ENCODE measurements at places on chromosomes 2 and 18.

- no peak for DNase-seq
Measured at GRCh38 chr2:101754618-101755017, 57.1 kb downstream of the MAP4K4 start.

GRCh38 chr2:181947273-181947672 is 38.4 kb upstream of the PPP1R1C start:
- DNase-seq = peak; percentile 22

DNA sequence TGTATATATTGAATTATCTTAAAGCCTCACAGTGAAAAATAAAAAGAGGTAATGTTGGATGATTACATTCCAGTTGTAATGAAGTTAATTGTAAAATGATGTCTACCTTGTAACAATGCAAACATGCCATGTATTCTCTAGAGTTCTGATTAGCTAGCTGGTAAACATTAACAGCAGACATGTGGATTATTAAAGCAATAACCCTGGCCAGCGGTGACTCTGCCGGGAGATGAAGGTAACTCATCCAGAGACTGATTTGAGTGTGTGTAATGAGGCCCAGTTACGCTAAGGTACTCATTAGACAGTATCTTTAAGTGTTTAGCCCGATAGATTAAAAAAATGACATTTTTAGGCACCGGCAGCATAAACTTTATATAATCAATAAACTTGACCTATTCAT is 79.6 kb upstream of the REV1 start:
- no peak for DNase-seq

DNA sequence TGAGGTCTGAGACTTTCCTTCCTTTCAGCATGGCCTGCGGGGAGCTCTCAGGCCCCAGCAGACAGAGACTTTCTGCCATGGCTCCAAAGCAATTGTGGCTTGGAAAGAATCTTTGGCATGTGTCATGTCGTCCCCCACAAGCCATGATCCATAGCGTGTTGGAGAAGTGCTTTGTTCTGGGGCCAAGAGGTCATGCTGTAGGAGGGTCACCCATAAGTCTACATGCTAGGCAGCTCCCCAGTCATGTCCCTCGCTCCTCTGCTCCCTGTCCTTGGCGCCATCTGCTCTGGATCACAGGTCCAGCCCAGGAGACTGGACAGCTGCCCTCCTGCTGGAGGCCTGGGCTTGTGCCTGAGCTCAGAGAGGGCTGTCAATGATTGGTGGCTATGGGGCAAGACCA is 78.8 kb upstream of the LCLAT1 start:
- DNase-seq = no peak

- peak; percentile 72 for DNase-seq
Measured at GRCh38 chr2:39837856-39838453, 58.9 kb upstream of the THUMPD2 start.

DNA sequence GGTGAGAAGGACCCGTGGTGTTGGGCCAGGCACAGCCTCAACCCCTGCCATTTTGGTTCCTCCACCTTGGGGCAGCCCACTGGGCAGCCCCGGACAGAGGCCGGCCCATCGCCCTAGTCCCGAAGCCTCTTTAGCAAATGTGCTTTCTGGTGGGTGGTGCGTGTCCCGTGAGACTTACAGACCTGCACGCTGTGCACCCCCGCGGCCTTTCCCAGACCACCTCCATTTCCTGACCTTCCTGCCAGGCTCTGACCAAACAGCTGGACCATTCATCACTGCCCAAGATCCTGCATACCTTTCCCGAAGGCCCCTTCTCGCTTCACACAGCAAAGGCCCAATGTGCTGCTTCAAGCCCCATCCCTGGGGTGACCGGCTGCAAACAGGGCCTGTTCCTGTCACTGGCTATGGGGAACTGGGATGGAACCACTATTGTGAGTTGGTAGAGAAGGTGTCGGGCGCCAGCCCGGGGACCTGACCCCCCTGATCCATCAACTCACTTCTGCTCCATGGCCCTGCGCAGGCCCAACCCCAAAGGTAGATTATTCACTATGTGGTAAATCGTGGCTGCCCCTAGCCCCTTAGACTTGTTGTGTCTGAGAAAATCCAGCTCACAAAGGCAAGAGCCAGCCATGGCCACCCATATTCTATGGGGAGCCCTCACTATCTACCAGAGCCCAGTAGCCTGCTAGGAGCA is 341.0 kb downstream of the EIPR1 start:
- DNase-seq = no peak

DNA sequence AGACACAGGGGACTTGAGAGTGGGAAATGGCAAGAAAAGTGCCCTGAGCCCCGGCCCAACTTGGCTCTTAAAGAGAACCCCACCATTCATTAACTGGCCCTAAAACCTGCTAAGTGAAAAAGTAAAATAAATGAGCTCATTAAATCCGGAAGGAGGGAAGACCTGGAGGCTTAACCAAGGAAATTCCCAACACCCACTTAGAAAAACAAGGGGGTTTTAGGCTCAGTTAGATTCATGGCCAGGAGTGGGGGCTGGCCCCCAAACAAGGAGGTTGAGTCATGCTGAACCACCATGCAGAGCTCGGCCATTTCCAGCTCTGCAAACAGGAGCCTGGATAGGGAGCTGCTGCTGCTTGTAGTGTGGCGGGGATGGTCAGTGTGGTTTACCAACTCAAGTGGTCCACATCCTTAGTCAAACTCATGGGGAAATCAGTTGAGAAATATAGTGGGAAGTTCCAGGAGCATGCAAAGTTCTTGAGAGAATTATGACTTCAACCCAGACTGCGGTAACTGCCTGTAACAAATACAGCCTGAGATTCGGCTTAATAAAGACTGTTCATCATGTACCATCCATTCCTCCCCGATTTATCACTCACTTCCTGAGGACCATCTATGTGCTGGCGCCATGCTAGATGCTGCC is 39.7 kb upstream of the MRPL19 start:
- DNase-seq = no peak

DNA sequence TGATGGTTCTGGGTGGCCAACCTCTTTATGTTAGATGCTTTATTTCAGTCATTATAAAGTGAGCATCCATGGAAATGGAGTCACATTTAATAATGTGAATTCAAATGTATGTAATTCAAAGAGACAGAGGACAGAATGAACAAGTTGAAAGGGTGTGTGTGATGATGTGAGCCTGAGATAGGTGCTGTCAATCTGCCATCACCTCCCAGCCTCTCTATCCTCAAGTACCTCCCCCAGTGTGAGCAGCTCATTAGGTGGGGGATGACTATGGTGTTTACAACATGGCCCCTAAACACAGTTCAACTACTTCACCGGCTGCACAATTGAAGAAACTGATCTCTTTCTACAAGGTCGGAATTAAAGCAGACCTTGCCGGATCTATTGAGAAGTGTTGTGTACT is 74.7 kb upstream of the IGFBP5 start:
- no peak for DNase-seq

DNA sequence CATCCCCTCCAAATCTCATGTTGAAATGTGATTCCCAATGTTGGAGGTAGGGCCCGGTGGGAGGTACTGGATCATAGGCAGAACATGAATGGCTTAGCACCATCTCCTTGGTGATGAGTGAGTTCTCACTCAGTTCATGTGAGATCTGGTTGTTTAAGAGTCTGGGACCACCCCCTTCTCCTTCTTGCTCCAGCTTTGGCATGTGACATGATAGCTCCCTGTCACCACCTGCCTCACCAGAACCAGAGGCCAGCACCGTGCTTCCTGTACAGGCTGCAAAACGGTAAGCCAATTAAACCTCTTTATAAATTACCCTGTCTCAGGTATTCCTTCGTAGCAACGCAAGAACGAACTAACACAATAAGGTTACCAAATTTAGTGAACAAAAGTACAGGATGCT is 95.4 kb downstream of the ZBTB7C start:
- DNase-seq = no peak

- DNase-seq = peak; percentile 85
Measured at GRCh38 chr2:127463155-127463991, 45.1 kb downstream of the PROC start.

- DNase-seq = no peak
Measured at GRCh38 chr2:70977605-70978205, 725 bp upstream of the ANKRD53 start.

DNA sequence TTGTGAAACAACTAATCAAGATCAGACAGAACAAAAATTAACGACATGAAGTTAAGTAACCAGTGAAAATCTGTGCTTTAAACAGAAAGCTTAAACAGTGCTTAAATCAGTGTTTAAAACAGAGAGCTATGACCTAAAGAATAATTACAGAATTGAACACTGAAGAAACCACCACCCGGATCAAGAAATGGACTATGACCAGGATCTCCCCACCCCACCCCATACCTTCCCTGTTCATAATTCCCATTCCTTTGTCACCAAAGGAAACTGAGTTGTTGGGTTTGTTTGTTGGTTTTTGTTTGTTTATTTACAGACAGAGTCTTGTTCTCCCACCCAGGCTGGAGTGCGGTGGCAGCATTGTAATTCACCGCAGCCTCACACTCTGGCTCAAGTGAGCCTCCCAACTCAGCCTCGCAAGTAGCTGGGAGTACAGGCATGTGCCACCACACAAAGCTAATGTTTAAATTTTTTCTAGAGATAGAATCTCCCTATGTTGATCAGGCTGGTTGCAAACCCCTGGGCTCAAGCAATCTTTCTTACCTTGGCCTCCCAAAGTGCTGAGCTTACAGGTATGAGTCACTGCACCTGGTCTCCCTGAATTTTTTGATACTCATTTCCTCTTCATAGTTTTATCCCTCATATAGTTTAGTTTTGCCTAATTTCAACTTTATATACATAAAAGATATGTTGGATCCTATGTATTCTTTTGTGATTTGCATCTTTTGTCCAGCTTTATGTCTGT is 8.2 kb upstream of the ALPG start:
- DNase-seq = no peak

DNA sequence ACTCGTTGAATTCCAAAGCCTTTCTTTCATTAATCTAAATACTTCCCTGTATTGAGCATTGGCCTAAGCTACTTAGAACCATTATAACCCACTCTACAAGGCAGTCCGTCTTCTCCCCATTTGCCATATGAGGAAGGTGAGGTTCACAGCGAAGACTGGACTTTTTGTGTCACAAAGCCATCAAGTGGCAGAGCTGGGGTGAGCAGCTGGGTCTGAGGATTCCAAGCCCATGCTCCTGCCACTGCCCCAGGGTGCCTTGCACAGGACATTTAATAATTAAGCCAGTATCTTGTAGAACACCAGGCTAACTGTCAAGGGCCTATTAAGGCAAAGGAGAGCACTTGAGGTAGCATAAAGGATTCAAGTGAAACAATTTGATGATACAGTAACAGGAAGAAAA is 68.8 kb upstream of the ZNF397 start:
- DNase-seq = no peak

- DNase-seq = no peak
Measured at GRCh38 chr2:218329826-218330593, 26.6 kb upstream of the CATIP start.

GRCh38 chr2:189900726-189901125 is 116.5 kb downstream of the PMS1 start:
- DNase-seq = no peak

DNA sequence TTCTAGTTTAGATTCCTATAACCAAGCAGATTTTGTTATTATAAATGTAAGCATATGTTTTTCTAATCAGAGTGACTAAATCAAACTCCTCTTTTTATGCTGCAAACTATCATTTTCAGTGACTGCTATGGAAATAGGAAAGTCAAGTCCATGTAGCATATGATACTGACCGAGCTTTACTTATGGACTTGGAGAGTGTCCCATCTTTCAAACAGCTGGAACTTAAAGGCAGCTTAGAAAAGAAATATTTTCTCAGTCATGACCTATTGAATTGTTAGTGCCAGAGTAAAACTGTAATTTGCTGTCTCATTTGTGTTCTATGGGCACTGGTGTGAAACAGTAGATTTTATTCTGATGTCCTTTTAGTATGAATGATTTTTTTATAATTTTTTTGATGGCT is 76.7 kb downstream of the PHLPP1 start:
- no peak for DNase-seq

- no peak for DNase-seq
Measured at GRCh38 chr2:221330436-221330835, 241.7 kb downstream of the EPHA4 start.

GRCh38 chr2:157504623-157505022 is 60.7 kb upstream of the CYTIP start:
- DNase-seq = no peak

- DNase-seq = no peak
Measured at GRCh38 chr18:51404620-51405019, 207.1 kb upstream of the MEX3C start.

- DNase-seq = no peak
Measured at GRCh38 chr2:227147023-227147422, 17.0 kb downstream of the COL4A4 start.

DNA sequence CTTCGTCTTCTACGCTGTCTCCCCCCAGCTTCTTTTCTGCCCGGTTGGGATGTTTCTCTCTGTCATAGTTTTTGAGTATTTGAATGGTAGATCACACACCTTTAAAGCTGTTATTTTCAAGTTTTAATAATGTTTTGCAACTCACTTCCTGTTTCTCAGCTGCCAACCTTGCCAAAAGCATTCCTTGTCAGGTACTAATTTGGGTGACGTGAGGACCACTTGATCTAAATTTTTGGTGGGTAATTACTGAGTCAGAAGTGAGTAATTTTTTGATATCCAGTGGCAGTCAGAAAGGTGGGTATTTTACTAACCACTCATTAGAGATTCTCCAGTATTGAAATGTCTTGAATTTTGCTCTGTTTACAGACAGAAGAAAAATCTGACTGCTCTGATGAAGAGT is 852.4 kb upstream of the FANCL start:
- no peak for DNase-seq

DNA sequence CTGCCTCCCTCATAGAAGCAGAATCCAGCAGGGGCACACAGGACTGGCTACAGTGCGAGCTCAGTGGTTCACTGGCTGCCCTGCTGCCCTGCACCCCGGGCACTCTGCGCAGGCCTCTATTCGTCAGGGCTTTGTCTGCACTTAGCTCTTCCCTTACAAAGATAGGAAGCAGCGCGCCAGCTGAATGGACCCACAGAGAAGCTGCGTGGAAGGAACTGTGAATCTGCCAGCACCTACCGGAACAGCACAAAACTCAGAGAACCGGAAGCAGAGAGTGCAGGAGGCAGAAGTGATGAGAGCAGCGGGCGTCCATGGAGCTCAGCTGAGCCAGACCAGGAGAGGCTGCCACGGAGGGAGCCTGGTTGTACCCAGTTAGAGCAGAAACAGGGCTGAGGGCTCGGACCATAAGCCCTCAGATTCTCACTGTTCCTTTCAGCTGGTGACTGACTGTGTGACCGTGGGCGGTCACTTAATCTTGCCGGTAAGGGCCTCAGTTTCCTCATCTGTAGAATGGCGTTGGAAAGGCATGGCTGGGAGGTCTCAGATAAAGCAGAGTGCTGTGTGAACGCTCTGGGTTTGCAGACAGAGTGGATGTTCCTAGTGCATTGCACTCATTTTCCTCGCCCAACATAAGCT is 23.1 kb upstream of the SLC66A3 start:
- DNase-seq = no peak

GRCh38 chr18:46623541-46623940 is 33.5 kb downstream of the LOXHD1 start:
- no peak for DNase-seq

Data from mesendoderm (in vitro differentiated cells).